Activated CD8-positive, alpha-beta memory T cell treated with anti-CD3 and anti-CD28 coated beads for 36 hours (primary cell): ENCODE measurements at places on chromosomes 2 and 18. TPM values are rescaled to one million over a fixed set of nuclear protein-coding genes. Genes with fewer than 3 reads are reported as not detected.

SP3 gene
- total RNA-seq: 95.5 TPM

RFTN2 gene
- total RNA-seq: not detected

NOL4 gene
- total RNA-seq: not detected

FAM110C gene
- total RNA-seq: 0.40 TPM

CAVIN2 gene
- total RNA-seq: not detected

DNAH7 gene
- 0.08 TPM for total RNA-seq

MTCL1 gene
- 0.92 TPM for total RNA-seq

KIF5C gene
- 24.3 TPM for total RNA-seq

ZAP70 gene
- 201 TPM for total RNA-seq

BUB1 gene
- total RNA-seq: 65.0 TPM

IL18R1 gene
- total RNA-seq: 25.8 TPM

GKN2 gene
- not detected for total RNA-seq

PRPF40A gene
- 140 TPM for total RNA-seq

MERTK gene
- 0.51 TPM for total RNA-seq

FAM237A gene
- total RNA-seq: not detected

FKBP1B gene
- total RNA-seq: 3.1 TPM

OSR1 gene
- not detected for total RNA-seq

PAX3 gene
- total RNA-seq: not detected

RESP18 gene
- total RNA-seq: not detected

SNTG2 gene
- total RNA-seq: 1.1 TPM

AKAIN1 gene
- not detected for total RNA-seq

RNPEPL1 gene
- total RNA-seq: 51.7 TPM

AQP12A gene
- not detected for total RNA-seq

C2orf15 gene
- 0.82 TPM for total RNA-seq

TUBB8B gene
- not detected for total RNA-seq

TEKT4 gene
- total RNA-seq: not detected
